Aorta (tissue), 5 donors: ENCODE measurements at places on chromosomes 4 and X. TPM values are rescaled to one million over a fixed set of nuclear protein-coding genes. Genes with fewer than 3 reads are reported as not detected.

- no peak for DNase-seq
Measured at GRCh38 chr4:26713563-26714151, 129.8 kb downstream of the TBC1D19 start.

DNA sequence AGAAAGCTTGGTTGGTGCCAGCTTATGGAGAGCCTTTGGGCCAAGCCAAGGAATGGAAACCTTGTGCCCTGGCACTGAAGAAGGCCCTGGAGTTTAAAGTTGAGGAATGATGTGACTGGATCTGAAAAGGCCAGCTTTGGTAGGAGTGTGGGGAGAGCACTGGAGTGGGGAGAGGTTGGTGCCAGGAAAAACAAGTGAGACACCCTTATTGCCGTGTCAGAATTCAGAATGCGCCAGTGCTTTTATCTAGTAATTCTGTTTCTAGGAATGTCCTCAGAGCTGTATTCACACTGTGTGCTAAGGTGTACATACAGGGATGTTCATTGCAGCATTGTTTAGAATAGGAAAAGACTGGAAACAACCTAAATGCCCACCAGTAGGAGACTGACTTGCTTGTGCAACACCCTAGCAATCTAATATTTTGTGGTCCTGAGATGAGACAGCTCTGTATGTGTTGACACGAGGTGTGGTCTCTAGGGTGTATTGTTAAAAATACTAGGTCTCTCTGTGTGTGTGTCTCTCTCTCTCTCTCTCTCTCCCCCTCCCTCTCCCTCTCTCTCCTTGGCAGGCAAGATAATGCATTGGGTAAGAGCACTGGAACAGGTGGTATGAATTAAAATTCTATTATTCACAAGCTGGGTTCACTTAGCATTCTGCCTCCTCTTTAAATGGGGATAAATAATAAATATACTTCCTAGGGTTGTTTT lies 107.8 kb downstream of the GATB start:
- DNase-seq = no peak

- no peak for DNase-seq
Measured at GRCh38 chrX:74286950-74287740, 16.8 kb upstream of the ZCCHC13 start.

- DNase-seq = no peak
Measured at GRCh38 chr4:61320154-61320553, 120.0 kb downstream of the ADGRL3 start.

PNMA6A gene
- total RNA-seq = 2.3 TPM

PAGE1 gene
- total RNA-seq = not detected

RRH gene
- 0.71 TPM for total RNA-seq

DNA sequence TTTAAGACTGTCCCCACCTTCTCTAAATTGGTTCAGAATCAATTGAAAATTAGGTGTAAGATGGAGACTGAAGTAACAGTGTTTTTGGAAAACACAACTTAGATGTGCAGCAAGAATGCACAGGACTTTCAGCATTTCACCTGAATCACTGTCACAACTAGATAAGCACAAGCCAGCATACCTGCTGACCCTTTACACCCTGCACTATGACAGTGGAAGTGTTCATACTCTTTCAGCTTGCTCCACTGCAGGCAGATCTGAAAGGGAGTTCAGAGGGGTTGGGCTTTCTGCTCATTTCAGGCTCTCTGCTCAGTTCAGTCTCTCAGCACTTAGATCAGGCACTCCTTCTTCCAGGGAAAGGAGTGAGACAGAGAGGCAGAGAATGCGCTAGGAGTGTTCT lies 22.8 kb downstream of the DCUN1D4 start:
- DNase-seq = no peak

ANKRD50 gene
- total RNA-seq = 27.4 TPM

CSN1S1 gene
- 2.1 TPM for total RNA-seq

DUSP21 gene
- total RNA-seq = not detected

GLA gene
- total RNA-seq = 23.7 TPM

DNA sequence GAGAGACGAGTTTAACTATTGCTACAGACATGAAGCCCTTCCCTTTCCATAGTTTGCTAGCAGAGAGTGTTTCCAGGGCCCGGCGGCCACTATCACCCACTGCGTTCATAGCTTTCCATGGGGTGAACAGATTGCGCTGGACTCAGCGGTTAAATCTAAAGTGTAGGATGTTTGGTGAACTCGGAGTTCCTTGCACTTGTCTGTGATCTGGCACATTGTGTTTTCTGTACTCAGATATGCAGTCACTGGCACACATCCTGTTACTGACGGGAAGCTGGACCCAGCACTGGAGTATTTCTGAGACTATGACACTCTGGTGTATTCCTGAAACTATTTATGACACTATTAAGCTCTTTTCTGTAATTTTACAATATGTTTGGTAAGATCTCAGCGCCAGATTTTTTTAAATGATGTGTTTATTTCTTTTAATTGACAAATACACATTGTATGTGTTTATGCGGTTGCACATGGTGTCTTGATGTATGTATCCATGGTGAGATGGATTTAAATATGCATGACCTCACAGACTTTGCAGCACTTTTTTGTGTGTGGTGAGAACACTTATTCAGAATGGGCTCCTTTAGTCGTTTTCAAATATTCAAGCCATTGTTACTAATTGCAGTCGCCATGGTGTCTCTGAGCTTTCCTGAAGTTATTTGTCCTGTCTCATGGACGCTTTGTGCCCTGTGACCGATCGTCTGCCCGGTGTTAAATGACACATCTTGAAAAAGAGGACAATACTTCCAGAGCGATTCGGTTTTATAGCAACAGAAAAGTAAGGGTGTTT lies 14.1 kb downstream of the CD99 start:
- no peak for DNase-seq

SPATA18 gene
- total RNA-seq = 4.7 TPM

DNA sequence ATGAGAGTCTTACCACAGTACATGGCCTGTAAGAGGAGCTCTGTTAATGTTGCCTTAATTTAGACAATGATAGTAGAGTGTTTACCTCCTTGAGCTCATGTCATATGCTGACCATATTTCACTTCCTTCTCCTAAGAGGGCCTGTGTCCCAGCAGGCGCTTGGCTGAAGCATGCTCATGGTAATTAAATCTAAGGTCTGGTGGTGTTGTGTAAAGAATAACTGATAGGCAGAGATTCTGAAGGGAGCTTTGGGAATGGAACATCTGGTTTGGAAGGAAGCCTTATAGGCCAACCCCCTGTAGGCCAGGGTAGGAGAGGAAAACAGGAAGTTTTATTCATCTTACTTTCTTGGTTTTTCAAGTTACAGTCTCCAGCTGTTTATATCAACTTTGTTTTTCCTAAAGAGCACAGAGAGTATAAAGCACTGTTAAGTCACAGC lies 300.2 kb downstream of the USP46 start:
- DNase-seq = no peak

HNRNPDL gene
- total RNA-seq = 214 TPM

SRPK3 gene
- 8.0 TPM for total RNA-seq

UCHL1 gene
- total RNA-seq = 49.2 TPM

DNA sequence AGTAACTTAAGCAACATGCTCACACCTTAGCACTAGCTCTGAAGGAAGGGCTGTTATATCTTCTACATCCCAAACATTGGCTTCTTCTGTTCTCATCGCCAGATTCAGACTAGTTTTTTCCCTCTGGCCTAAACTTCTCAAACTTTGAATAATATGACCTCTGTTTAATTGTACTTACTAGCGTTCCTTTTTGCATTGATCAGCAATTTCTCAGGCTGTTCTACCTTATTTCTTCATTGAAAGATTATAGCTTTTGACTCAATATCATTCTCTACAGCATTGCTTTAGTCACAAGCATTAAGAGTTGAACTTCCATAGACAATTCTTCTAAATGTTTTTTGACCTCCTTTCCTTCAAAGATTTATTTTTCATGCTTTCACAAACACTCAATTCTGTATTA lies 659.2 kb downstream of the PCDH7 start:
- DNase-seq = no peak

GRCh38 chr4:176533159-176533558 lies 213.4 kb downstream of the SPCS3 start:
- no peak for DNase-seq

DNA sequence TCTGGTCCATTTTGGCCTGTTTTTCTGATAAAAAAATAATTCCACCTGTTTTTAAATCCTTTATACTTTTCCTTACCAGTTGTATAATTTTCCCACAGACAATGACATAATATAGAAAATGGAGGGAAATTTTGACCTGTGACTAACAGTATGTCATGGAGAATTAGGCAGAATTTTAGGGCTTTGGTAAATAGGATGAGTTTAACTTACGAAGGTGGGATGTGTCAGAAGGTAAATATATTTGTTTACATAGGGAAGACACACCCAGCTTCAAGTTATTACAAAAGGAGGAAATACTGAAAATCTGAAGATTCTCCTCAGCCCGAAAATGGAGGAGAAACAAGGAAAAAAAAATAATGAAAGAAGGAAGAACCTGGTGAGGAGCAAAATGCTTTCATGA lies 64.6 kb upstream of the PPP3CA start:
- no peak for DNase-seq

DNA sequence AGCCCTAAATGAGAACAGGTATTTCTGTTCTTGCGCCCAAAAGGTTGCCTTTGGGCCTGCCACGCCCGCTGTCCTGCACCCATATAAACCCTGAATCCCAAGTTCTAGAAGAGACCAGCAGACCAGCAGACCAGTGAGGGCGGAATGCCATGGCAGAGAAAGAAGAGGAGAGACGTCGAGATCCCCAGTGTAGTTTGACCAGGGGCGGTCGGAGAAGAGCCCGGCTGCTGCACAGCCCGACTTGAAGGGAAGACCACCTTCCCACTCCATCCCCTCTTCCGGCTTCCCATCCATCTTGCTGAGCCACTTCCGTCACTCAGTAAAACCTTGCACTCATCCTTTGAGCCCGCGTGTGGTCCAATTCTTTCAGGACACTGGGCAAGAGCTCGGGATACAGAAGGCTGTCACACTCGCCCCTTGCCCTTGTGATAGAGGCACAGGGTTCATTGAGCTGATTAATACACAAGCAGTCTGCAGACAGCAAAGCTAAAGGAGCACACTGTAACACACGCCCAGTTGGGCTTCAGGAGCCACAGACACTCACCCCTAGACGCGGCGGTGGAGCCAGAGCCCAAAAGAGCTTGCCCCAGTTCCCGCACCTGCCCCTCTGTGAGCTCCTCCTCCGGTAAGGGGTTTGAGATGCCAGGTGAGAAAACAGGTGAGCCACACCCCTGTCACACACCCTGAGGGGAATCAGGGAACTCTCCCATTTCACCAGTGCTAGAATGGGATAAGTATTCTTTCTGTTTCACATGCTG lies 230.8 kb downstream of the PCDH10 start:
- no peak for DNase-seq

- DNase-seq = no peak
Measured at GRCh38 chrX:13369256-13370030, 49.6 kb upstream of the ATXN3L start.

SAGE1 gene
- total RNA-seq = not detected

DNA sequence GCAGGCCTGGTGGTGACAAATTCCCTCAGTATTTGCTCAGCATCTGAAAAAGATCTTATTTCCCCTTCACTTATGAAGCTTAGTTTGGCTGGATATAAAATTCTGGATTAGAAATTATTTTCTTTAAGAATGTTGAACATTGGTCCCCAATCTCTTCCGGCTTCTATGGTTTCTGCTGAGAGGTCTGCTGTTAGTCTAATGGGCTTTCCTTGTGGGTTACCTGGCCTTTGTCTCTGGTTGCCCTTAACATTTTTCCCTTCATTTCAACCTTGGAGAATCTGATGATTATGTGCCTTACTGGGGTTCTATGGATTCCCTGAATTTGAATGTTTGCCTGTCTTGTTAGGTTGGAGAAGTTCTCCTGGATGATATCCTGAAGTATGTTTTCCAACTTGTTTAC lies 17.4 kb upstream of the TMPRSS11F start:
- DNase-seq = no peak

- DNase-seq = no peak
Measured at GRCh38 chrX:97858592-97858991, 974.9 kb downstream of the RPA4 start.

POU4F2 gene
- total RNA-seq = not detected

GRCh38 chr4:8817813-8818062 lies 53.9 kb downstream of the HMX1 start:
- DNase-seq = no peak

- no peak for DNase-seq
Measured at GRCh38 chr4:38049545-38050170, 89.5 kb downstream of the PTTG2 start.

DNA sequence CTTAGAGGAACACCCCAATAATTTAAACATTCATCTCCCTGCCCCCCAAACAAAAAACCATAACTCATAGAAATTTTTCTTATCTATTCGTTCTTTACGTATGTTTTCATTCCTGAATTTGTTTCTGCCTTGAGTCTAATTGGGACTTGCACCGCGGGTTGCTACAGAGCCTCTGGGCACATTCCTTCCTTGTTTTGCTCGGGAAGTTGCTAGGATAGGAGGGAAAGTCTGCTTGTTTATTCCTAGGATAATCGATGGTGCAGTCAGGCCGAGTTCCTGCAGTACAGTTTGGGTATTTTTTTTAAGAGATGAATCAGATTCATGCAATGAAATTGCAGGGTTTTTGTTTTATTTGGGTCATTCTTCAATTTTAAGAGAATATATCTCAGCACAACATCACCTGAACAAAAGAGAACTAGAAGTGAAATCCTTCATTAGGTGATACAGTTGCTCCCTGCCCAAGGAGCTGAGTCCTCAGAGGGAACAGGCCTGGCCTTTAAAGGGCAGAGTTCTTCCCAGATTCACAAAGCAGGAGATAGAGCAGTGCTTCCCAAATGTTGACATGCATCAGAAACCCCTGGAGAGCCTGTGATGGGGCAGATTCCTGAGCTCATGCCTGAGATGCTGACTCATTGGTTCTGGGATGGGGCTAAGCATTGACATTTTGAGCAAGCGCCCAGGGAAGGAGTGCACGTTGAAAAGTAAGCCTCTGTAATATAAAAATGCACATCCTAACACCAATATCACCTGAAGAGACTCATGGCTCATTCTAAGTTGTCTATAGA lies 114.9 kb upstream of the FAM9B start:
- no peak for DNase-seq

OPN1MW gene
- total RNA-seq = not detected

GRCh38 chr4:53601251-53601764 lies 10.0 kb upstream of the LNX1 start:
- DNase-seq = no peak

DNA sequence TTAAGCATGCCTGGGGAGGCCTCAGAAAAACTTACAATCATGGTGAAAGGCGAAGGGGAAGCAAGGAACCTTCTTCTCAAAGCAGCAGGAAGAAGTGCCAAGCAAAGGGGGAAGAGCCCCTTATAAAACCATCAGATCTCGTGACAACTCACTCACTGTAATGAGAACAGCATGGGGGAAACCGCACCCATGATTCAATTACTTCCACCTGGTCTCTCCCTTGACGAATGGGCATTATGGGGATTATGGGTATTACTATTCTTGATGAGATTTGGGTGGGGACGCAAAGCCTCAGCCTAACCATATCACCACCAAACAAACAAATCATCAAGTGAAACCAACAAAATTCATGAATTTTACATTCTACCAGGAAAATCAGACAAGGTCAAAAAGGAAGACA lies 76.7 kb upstream of the TAB3 start:
- DNase-seq = no peak
